RPMI7951 (cell line): ENCODE measurements at places on chromosomes 12 and 14. TPM values are rescaled to one million over a fixed set of nuclear protein-coding genes. Genes with fewer than 3 reads are reported as not detected.

- DNase-seq, result no peak
Measured at GRCh38 chr12:106855221-106855758, 80.8 kb downstream of the RIC8B start.

DNA sequence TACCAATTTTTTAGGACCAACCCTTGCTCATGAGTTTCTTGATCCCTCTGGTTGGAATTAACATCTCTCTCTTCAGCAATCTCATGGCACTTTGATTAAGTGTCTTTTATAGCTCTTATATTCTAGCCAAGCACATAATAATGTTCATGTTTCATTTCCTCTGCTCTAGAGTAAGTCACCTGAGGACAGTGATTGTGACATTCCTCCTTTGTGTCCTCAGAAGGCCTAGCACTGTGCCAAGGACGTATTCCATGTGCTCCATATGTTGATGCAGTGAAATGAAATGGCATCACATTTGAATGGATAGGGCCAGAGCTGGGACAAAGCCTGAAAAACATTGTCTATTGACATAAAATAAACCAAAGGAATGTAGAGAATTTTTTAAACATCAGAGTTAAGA lies 322.8 kb upstream of the PRICKLE1 start:
- DNase-seq, result no peak

The ATP2B1 gene
- total RNA-seq, result 91.2 and 97.9 TPM in 2 replicates

DNA sequence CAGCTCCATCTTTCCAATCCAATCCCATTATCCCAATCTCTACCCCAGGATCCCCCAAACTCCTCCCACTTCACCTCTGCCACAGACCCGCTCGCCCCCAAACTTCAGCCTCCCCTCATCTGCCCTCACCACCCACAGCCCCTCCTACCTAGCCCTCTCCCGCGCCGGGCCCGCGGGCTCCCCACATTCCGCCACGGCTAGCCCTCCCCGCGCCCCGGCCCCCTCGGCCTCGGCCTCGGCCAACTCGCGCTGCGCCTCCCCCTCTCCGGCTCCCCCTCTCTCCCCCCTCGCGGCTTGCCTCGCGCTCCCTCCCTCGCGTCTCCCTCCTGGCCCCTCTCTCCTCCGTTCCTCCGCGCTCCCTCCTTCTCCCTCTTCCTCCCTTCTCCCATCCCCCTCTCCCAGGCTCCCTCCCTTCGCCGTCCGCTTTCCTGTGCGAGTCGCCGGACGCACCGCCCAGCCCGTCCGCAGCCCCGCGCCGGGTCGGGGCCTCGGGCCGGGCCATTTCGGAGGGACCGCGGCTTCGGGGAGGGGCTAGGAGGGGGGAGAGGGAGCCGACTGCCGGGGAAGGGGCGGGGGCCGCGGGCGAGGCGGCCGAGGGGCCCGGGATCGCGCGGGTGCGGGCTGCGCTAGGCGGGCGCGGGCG lies at the start of gene ATN1:
Gene ATN1 (plus strand): TSS at position 581 of the 643 bp plus-strand sequence. CDS start 6,043 bp downstream, outside the sequence.
- peak; percentile 77 for DNase-seq

The KERA gene
- not detected in 2 replicates for total RNA-seq

- DNase-seq, result peak; percentile 9
Measured at GRCh38 chr14:50770586-50770985, 60.4 kb downstream of the NIN start.

DNA sequence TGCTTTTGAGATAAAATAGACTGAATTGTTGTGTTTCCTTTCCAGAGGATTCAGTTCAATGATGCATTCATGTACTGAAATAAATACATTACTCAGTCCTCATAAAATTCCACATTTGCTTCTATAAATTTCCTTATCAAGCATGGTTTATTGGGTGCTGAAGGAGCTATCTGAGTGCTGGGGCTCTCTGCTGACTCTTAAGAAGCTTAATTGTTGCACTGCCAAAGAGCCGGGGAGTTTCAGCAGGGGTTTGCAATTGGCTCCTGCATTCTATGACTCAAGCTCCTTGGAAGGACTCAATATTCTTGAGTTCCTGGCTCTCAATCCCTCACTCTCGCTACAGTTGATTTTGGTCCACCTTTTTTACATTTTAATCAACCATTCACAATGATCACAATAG lies 69.8 kb upstream of the PYGL start:
- DNase-seq, result peak; percentile 80

- no peak for DNase-seq
Measured at GRCh38 chr12:130437555-130438242, 100.0 kb downstream of the PIWIL1 start.

The OTX2 gene
- total RNA-seq, result not detected in 2 replicates

- DNase-seq, result no peak
Measured at GRCh38 chr12:116597886-116598285, 38.7 kb downstream of the MAP1LC3B2 start.

GRCh38 chr12:94429191-94429590 lies 30.5 kb downstream of the CEP83 start:
- no peak for DNase-seq

GRCh38 chr12:49200919-49201594 lies 12.2 kb upstream of the TUBA1A start:
- DNase-seq, result peak; percentile 70

DNA sequence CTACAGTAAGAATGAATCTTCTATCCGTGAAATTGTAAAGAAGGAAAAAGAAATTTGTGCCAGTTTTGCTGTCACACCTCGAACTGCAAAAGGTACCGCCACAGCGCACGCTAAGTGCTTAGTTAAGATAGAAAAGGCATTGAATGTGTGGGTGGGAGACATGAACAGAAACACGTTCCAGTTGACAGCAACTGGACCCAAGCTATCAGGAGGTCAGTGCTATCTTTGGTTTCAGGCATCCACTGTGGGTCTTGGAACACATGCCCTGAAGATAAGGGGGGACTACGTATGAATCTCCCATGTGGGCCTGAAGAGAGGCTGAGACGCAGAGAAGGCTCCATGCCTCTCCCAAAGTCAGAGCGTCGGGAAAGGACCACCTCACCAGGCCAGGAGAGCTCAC lies 9.8 kb downstream of the IFFO1 start:
- DNase-seq, result no peak

The GLS2 gene
- total RNA-seq, result 0.20 TPM in 1 of 2 replicates, not detected in the other

DNA sequence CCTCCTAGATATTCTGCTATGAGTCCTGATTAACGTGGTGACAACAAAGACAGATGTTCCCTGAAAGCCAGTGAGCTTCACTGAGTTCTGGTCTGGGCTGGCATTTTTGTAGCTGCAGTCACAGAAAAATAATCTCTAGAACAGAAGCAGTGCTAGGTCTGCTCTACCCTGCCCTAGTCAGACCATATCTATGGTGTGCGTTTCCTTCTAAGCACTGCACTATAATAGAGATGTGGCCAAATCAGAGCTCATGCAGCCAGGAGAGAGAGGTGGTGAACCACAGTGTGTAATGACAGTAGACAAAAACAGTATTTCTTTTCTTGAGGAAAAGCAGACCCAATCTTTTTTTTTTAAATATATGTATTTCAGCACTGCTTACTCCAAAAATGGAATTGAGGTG lies 76.3 kb downstream of the CMAS start:
- no peak for DNase-seq

GRCh38 chr14:96442355-96442754 lies 50.4 kb downstream of the AK7 start:
- no peak for DNase-seq

The GARIN6 gene
- total RNA-seq, result not detected in 2 replicates

GRCh38 chr14:75864352-75864751 lies 117.4 kb downstream of the TGFB3 start:
- DNase-seq, result peak; percentile 36

The TMEM117 gene
- 14.3 and 14.9 TPM in 2 replicates for total RNA-seq

The RERGL gene
- not detected in 2 replicates for total RNA-seq

- DNase-seq, result no peak
Measured at GRCh38 chr12:116150452-116150851, 127.0 kb downstream of the MED13L start.

- no peak for DNase-seq
Measured at GRCh38 chr12:52350786-52351185, 16.5 kb downstream of the KRT85 start.

The PIANP gene
- total RNA-seq, result 0.12 and 1.5 TPM in 2 replicates

The PRPH gene
- total RNA-seq, result 0.12 TPM in 1 of 2 replicates, not detected in the other

- no peak for DNase-seq
Measured at GRCh38 chr12:11922361-11922760, 148.4 kb upstream of the BCL2L14 start.

The TGFB3 gene
- 1.8 and 3.6 TPM in 2 replicates for total RNA-seq

The TULP3 gene
- 34.2 and 42.8 TPM in 2 replicates for total RNA-seq

- peak; percentile 5 for DNase-seq
Measured at GRCh38 chr12:64780531-64781279, 21.5 kb upstream of the GNS start.

DNA sequence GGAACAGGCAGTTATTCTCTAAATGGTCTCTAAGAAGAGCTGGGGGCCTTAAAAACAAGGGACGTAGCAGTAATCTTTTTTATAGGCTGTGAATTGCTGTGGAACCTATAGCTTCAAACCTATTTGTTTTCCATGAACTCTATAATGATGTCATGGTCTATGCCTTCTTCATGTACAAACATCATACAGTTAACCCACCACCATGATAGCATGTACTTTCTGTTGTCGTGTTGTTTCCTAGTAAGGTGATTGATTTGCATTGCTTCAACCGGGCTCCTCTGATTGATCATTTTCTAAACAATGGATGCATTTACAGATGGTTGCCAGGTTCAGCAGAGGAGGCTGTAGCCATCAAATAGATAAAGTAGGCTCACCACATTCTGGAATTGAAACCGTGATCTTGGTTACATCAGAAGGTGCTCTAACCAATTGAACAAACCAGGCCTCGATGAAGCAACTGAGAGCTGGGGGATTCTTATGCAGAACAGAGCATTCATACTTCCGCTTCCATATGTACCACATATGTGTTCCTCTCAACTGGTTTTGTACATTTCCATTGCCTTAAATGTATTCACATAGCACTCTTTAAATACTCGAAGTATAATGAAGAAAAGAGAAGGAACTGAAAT lies 25.6 kb upstream of the PCNX1 start:
- DNase-seq, result no peak

- no peak for DNase-seq
Measured at GRCh38 chr14:84087986-84088531, 1441.9 kb upstream of the FLRT2 start.

- no peak for DNase-seq
Measured at GRCh38 chr12:92928421-92928961, 604 bp downstream of the EEA1 start.

The CACNA1C gene
- 0.98 and 1.6 TPM in 2 replicates for total RNA-seq

- DNase-seq, result no peak
Measured at GRCh38 chr14:36424478-36425102, 95.4 kb downstream of the NKX2-1 start.

DNA sequence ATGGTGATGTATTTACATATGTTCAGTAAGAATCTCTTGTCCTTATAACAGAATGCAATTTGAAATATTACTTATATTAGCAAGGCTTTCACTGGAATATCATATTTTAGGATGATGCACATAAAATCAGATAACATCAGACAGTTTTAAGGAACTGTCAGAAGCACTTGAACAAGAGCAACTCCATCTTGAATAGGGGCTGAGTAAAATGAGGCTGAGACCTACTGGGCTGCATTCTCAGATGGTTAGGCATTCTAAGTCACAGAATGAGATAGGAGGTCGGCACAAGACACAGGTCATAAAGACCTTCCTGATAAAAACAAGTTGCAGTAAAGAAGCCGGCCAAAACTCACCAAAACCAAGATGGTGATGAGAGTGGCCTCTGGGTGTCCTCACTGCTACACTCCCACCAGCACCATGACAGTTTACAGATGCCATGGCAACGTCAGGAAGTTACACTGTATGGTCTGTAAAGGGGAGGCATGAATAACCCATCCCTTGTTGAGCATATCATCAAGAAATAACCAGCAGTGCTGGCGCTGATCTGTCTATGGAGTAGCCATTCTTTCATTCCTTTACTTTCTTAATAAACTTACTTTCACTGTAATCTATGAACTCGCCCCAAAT lies 27.6 kb upstream of the ETV6 start:
- DNase-seq, result peak; percentile 65

The TAS2R8 gene
- 0.20 TPM in 1 of 2 replicates, not detected in the other for total RNA-seq

DNA sequence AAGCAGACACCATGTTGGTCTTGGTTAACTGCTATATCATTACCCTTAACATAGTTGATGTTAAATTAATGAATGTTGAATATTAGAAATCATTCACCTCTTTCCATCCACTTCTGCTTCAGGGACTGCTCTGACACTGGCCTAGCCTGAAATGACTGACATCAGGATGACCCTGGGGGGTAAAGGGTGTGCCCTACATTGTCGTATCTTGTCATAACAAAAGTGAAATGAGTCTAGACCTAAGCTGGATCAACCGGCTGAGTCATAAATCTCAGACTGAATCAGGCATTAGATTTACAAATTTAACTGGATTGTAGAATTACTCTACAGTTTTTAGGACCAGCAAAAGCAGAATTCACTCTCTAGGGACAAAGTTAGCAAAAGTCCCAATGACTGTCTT lies 35.3 kb downstream of the KICS2 start:
- DNase-seq, result peak; percentile 55

GRCh38 chr12:41073633-41074472 lies 114.3 kb upstream of the PDZRN4 start:
- DNase-seq, result no peak

The SERPINA5 gene
- total RNA-seq, result 0.49 and 2.9 TPM in 2 replicates

- DNase-seq, result no peak
Measured at GRCh38 chr14:75090353-75090752, 20.9 kb downstream of the ZC2HC1C start.

DNA sequence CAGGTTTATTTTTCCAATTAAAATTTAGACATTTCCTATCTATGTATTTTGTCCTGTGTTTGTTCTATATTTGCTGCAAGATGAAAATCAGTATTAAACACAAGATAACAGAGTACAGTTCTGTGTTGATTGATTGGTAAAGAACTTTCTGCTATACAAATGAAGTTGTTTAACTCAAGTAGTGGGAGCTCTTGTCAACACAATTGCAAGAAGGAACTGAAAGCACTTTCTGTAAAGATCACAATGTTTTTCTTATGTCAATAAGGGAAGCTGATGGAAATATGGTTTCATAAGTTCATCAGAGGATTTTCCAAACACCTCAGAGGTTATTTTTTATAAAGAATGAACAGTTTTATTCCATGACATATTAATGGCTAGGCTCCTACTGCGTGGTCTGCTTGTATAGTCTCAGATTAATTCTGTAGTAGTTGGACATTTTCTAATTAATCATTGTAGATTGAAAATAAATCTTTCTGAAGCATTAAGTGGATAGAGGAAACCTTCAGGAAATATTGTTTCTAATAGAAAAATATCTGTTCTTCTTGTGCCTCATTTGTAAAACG lies 379.5 kb downstream of the LRFN5 start:
- no peak for DNase-seq

DNA sequence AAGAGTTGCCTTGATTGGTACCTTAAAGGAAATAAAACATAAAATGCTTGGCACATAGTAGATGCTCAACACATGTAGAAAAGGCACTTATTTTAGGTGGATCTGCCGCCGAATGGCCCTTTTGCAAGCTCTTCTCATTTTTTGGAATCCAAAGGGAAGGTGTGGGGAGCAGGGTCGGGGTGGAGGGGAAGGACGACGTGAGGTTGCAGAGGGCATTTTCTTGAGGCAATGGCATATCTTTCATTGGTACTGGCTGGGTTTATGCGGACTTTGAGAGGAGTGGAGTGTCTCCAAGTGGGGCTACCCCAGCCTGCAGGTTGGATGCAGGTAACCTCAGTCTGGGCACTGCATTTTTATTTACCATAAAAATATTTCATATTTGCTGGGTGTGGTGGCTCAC lies 8.1 kb downstream of the RTL1 start:
- no peak for DNase-seq

- DNase-seq, result no peak
Measured at GRCh38 chr14:99724196-99724891, 40.2 kb downstream of the CYP46A1 start.
